ENCODE measurements at places on chromosomes 1 and 21. TPM values are rescaled to one million over a fixed set of nuclear protein-coding genes. Genes with fewer than 3 reads are reported as not detected.
A peak's percentile ranks its signal among the peaks of the same experiment; 100 is the strongest.

GRCh38 chr1:161342821-161343220 is 24.9 kb downstream of the CFAP126 start:
- no peak for DNase-seq

DNA sequence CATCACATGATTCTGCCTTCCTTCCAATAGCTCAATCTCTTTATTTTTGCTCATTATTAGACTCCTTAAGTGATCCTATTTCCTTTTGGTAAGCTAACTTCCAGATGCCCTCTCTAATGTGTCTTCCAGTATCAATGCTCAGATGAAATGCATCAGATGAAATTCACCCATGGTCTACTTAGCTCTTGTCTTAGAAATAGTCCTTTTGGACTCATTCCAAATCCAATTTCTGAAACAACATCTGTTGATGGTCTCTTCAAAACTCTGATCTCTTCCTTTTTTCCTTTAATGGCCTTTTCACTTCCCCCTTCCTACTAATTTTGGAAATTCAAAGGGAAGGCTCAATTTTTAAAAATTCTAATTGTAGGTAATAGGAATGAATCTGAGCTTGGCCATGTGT is 81.1 kb upstream of the GREM2 start:
- DNase-seq, result no peak

GRCh38 chr1:16054598-16055540 is 11.3 kb downstream of the CLCNKB start:
- DNase-seq, result no peak

DNA sequence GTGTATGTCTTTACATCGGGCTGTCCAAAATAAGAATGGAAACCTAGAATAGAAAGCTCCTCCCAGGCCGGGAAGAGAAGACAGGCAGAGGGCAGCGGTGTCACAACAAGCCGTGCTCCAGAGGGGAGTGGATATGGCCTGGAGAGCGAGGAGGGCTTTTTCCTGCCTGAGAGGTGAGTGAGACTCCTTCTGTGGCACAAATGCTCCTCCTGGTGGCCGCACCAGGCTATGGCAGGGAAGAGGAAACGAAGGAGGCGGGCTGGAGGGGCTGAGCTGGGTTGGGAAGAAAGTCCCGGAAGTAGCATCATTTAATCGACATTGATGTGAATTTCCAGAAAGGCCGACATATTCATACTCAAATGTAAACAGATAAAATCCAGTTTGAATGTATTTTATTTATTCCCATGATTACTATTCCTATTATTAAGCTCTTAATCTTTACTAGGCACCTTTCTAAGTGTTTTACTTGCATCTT is 54.7 kb downstream of the MEF2D start:
- peak; percentile 71 for DNase-seq

- DNase-seq, result no peak
Observed at GRCh38 chr1:247345881-247346280, 14.2 kb upstream of the ZNF496 start.

GRCh38 chr1:84143796-84144565 is at the start of gene PRKACB:
Gene PRKACB (plus strand): TSS chr1:84144271. CDS start chr1:84144362, 91 bp downstream.
- no peak for DNase-seq

DNA sequence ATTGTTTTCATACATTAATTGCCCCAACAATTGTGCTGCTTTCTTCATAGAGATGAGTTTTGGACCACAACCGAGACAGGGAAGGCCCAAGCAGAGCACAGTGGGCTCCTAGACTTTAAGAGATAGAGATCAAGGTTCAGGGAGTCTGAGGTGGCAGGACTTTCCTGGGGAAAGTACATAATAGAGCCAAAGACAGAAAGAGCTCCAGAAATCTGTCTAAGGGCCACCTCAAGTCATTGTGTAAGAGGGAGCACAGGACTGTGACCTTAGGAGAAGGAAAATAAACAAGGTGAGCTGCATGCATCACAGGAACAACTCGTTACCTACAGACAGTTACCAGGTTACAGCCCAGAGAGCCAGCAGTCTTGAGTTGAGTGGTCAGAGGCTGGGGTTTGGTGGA is 41.3 kb upstream of the CR2 start:
- DNase-seq, result no peak

DNA sequence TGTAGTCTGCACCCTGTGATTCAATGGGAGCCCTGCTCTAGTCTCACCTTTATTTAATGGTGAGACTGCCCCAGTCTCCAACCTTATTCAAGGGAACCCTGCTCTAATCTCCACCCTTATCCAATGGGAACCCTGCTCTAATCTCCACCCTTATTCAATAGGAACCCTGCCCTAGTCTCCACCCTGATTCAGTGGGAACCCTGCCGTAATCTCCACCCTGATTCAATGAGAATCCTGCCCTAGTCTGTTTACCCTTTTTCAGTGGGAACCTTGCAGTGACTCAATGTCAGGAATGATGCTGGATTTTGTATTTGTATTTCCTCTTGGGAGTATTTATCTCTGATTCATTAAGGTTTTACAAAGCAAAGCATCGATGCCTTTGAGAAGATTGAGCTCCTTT is 39.5 kb downstream of the TRPM2 start:
- DNase-seq, result no peak

DNA sequence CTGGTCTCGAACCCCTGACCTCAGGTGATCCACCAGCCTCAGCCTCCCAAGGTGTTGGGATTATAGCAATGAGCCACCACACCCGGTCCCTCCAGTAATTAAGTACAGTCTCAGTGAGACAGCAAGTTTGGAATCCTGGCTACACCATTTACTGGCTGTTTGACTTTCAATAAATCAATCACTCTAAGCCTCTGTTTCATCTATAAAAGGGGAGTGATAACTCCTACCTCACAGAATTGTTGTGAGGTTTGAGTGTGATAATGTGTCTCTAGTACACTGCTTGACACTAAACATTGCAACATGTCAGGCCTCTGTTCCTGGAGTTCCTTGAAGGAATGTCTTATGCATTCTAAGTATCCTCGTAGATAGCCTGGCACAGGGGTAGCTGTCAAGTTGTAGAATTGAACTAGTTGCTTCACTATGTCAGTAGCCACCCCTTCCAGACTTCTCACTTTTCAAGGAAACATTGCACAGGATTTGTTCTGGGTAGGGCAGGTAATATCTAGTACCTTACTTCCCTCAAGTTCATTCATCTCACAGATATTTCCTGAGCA is 12.4 kb downstream of the ENTREP3 start:
- no peak for DNase-seq

- DNase-seq, result no peak
Observed at GRCh38 chr1:99315305-99315704, 51.0 kb downstream of the PLPPR4 start.

- no peak for DNase-seq
Observed at GRCh38 chr1:29517251-29518086, 281.1 kb downstream of the PTPRU start.

DNA sequence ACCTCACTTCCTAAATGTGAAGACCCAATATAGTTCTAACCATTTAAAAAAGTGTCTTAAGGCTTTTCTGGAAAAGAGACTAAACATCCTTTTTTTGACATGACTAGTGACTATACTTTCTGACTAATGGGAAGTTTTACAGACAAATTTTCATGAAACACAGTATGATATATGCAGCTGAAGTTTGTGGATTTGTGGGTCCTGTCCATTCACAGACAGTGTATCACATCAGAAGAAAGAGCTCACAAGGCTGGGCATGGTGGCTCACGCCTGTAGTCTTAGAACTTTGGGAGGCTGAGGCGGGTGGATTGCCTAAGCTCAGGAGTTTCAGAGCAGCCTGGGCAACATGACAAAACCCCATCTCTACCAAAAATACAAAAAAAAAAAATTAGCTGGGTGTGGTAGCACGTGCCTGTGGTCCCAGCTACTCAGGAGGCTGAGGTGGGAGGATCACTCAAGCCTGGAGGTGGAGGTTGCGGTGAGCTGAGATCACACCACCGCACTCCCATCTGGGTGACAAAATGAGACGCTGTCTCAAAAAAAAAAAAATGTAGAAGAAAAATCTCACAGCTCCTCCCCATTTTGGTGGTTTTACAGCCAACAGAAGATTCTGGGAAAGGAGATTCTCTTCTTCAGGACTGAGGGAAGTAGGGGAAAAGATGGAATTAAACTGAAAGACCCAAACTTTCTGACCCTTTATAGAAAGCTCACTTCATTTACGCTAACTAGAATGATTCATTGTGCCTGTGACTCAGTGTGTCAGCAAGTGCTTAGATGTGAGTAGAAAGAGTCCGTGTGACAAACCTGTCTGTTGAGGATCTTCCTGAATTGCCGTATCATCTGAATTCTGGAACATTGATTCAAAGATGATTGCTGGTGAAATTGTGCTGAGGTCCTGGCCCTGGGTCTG is 15.2 kb upstream of the YRDC start:
- no peak for DNase-seq

BRINP2 gene
- not detected for polyA plus RNA-seq

HSD3B1 gene
- polyA plus RNA-seq, result 0.49 TPM
